ENCODE measurements at places on chromosomes 4 and X. TPM values are rescaled to one million over a fixed set of nuclear protein-coding genes. Genes with fewer than 3 reads are reported as not detected.

SUPT20HL2 gene
- total RNA-seq, result not detected

GYPE gene
- total RNA-seq, result 0.35 TPM

PRR32 gene
- total RNA-seq, result not detected

TGIF2LX gene
- total RNA-seq, result not detected

RBM46 gene
- not detected for total RNA-seq

CENPVL1 gene
- not detected for total RNA-seq

TRMT10A gene
- total RNA-seq, result 4.6 TPM

CLNK gene
- total RNA-seq, result not detected

EREG gene
- total RNA-seq, result 3.2 TPM

EGF gene
- total RNA-seq, result 12.3 TPM

FAM47A gene
- total RNA-seq, result not detected

REELD1 gene
- not detected for total RNA-seq

SLC38A5 gene
- total RNA-seq, result 0.50 TPM

STBD1 gene
- total RNA-seq, result 26.9 TPM

HTN1 gene
- total RNA-seq, result not detected

GABRB1 gene
- 4.0 TPM for total RNA-seq

HHIP gene
- not detected for total RNA-seq

RIPPLY1 gene
- total RNA-seq, result not detected

L1CAM gene
- 4.8 TPM for total RNA-seq

LRIT3 gene
- total RNA-seq, result not detected

ATP2B3 gene
- total RNA-seq, result not detected

WDR17 gene
- total RNA-seq, result 0.25 TPM

GPRIN3 gene
- 7.4 TPM for total RNA-seq

SLC4A4 gene
- 25.6 TPM for total RNA-seq

ARHGAP36 gene
- not detected for total RNA-seq

FAAH2 gene
- 0.69 TPM for total RNA-seq

VCX3B gene
- total RNA-seq, result not detected

TCEAL7 gene
- total RNA-seq, result 4.0 TPM

ARHGEF38 gene
- not detected for total RNA-seq

PLP1 gene
- 9.4 TPM for total RNA-seq

NUDT11 gene
- 0.10 TPM for total RNA-seq

CT45A5 gene
- not detected for total RNA-seq

MXRA5 gene
- 1.7 TPM for total RNA-seq

C1QTNF7 gene
- total RNA-seq, result 3.1 TPM

Measured in left ventricle myocardium superior (tissue), 1 donor.